ENCODE measurements at places on chromosomes 6 and 20.

DNA sequence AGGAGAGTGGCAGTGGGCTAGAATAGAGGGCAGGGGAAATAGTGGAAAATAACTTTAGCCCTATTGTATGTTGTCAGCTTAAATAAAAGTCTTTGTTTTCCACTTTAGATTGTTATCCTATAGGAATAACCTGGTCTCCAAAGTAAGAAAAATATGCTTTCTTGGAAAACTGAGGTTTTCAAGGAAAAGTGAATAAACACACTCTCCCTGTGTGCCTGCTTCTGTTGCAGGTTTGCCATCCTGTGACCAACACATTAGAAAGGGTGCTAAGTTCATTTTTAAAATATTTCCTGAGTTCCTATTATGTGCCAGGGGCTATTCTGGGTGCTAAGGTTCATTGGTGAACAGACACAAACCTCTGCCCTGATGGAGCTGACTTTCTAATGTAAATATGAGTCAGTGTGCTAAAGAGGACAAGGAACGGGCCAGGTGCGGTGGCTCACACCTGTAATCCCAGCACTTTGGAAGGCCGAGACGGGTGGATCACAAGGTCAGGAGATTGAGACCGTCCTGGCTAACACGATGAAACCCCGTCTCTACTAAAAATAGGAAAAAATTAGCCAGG lies 23.5 kb downstream of the BICRAL start:
- no peak for DNase-seq

GRCh38 chr6:38476141-38476540 lies 163.6 kb downstream of the BTBD9 start:
- no peak for DNase-seq

- no peak for DNase-seq
Measured at GRCh38 chr20:50321797-50322480, 131.3 kb downstream of the CEBPB start.

DNA sequence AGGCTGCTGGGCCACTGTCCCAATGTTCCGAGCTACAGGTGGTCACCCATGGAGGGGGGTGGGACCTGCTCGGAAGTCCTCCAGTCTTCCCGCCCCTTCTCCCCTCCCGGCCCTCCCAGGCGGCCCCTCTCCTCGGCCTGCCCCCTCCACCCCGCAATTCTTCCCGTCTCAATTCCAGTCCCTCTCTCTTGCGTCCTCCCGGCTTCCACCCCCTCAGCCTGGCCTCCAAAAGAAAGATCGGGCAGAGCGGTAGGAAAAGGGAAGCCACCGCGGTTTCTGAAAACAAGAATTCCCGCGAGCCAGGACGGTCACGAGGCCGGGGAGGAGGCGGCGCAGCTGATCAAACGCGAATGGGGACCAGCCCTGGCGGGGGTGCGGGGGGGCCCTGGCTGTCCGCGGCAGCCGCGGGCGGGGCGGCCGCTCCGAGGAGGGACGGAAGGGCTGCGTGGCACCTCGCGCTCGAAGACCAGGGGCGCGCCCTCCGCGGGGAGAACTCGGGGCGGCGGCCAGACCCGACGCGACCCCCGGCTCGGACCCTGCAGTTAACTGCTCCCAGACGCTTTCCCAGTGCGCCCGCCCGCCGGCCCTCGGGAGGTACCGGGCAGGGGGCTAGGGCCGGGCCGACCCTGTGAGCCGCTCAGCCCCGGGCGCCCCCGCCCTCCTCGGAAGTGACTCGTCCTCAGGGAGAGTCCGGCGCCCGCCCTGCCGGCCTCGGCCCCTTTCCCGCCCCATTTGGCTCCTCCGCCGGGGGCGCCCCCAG lies 1.0 kb downstream of the PXDC1 start:
- peak; percentile 89 for DNase-seq

DNA sequence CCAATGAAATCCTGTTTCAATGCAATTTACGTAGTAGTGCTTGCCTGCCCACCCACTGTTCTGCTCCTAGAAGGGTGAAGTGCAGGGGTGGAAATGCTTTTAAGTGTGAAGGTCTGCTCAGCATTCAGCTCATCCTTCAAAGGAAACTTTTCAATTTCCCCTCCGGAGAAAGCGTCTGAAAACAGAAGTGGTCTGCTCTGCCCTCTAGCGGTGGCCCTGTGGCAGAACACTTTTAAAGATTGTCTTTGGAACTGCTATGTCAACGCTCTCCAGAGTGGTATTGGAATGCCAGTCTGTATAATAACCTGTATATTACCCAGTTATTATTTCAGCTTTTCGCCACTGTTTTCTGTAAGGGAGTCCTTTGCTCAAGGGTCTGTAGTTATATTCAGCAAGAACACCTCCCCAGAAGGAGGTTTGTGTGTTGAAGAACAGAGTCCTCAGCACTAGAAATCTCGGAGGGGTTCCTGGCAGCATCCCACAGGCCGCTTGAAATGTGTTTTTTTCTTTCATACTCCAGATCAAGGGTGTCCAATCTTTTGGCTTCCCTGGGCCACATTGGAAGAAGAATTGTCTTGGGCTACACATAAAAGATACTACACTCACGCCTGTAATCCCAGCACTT lies 63.1 kb upstream of the KLHL31 start:
- peak; percentile 67 for DNase-seq
